Bronchial smooth muscle cell (primary cell): ENCODE measurements at places on chromosomes 7 and 10. TPM values are rescaled to one million over a fixed set of nuclear protein-coding genes. Genes with fewer than 3 reads are reported as not detected.

TUBAL3 gene
- not detected in 2 replicates for total RNA-seq

KCNMA1 gene
- total RNA-seq = 41.6 and 70.6 TPM in 2 replicates

TMEM236 gene
- total RNA-seq = under 0.01 TPM in 1 of 2 replicates, not detected in the other

MKI67 gene
- 0.60 and 1.7 TPM in 2 replicates for total RNA-seq

PNPLA8 gene
- 25.5 and 27.1 TPM in 2 replicates for total RNA-seq

STAG3 gene
- total RNA-seq = 0.32 and 0.69 TPM in 2 replicates

ELOVL3 gene
- total RNA-seq = 0.47 and 0.69 TPM in 2 replicates

LRRD1 gene
- under 0.01 TPM in 1 of 2 replicates, not detected in the other for total RNA-seq

ZNF727 gene
- under 0.01 TPM in 1 of 2 replicates, not detected in the other for total RNA-seq

IDE gene
- 15.0 and 19.2 TPM in 2 replicates for total RNA-seq

IFIT3 gene
- 19.0 and 19.7 TPM in 2 replicates for total RNA-seq

PSPH gene
- total RNA-seq = 22.1 and 24.3 TPM in 2 replicates

GUSB gene
- total RNA-seq = 21.9 and 35.7 TPM in 2 replicates

PLXNA4 gene
- 0.47 and 2.5 TPM in 2 replicates for total RNA-seq

CRPPA gene
- total RNA-seq = 0.60 and 0.95 TPM in 2 replicates

PON3 gene
- under 0.01 TPM in 1 of 2 replicates, not detected in the other for total RNA-seq

CCDC3 gene
- 0.16 and 0.17 TPM in 2 replicates for total RNA-seq

MKX gene
- total RNA-seq = not detected in 2 replicates

DENND2A gene
- total RNA-seq = 38.6 and 47.7 TPM in 2 replicates

COL28A1 gene
- 0.09 and 0.16 TPM in 2 replicates for total RNA-seq

CADPS2 gene
- 11.8 and 16.6 TPM in 2 replicates for total RNA-seq

MBL2 gene
- not detected in 2 replicates for total RNA-seq

NPFFR1 gene
- under 0.01 TPM in 1 of 2 replicates, not detected in the other for total RNA-seq

SPDYE8 gene
- not detected in 2 replicates for total RNA-seq

PRR15 gene
- 0.16 TPM in 1 of 2 replicates, not detected in the other for total RNA-seq

FOXI2 gene
- total RNA-seq = not detected in 2 replicates

ABCC2 gene
- 0.47 and 0.60 TPM in 2 replicates for total RNA-seq

SYNPO2L gene
- not detected in 2 replicates for total RNA-seq

ZNF25 gene
- total RNA-seq = 5.3 and 8.2 TPM in 2 replicates

SPDYE2B gene
- not detected in 2 replicates for total RNA-seq

RTKN2 gene
- total RNA-seq = 0.17 and 0.47 TPM in 2 replicates

DOCK1 gene
- 97.9 and 121 TPM in 2 replicates for total RNA-seq

ENKUR gene
- 0.09 and 0.16 TPM in 2 replicates for total RNA-seq

SLC13A1 gene
- total RNA-seq = not detected in 2 replicates

FAS gene
- total RNA-seq = 58.5 and 88.8 TPM in 2 replicates

C10orf62 gene
- total RNA-seq = not detected in 2 replicates

SLC26A3 gene
- not detected in 2 replicates for total RNA-seq

CYP2C19 gene
- not detected in 2 replicates for total RNA-seq

HYAL4 gene
- not detected in 2 replicates for total RNA-seq
